Stimulated activated naive B cell treated with anti-CD40 and anti-IgM and Interleukin-4, amounts not matched to agents 10 μg/mL and 1 μg/mL and 100 μg/mL, for 72 hours (primary cell): ENCODE measurements at places on chromosomes 3 and 15.

GRCh38 chr3:157063469-157063868, 96.5 kb downstream of the CCNL1 start:
- H3K4me1 ChIP-seq: peaks cover 58% of the 10 kb centered on the region
- no peaks in the 10 kb centered on the region for H3K36me3 ChIP-seq
- H3K27ac ChIP-seq: no peak overlapping the region

- no peaks in the 10 kb centered on the region for H3K4me1 ChIP-seq
- H3K27ac ChIP-seq: no peak overlapping the region
- DNase-seq: no peak
Observed at GRCh38 chr3:148962513-148962912, 28.8 kb upstream of the GYG1 start.

DNA sequence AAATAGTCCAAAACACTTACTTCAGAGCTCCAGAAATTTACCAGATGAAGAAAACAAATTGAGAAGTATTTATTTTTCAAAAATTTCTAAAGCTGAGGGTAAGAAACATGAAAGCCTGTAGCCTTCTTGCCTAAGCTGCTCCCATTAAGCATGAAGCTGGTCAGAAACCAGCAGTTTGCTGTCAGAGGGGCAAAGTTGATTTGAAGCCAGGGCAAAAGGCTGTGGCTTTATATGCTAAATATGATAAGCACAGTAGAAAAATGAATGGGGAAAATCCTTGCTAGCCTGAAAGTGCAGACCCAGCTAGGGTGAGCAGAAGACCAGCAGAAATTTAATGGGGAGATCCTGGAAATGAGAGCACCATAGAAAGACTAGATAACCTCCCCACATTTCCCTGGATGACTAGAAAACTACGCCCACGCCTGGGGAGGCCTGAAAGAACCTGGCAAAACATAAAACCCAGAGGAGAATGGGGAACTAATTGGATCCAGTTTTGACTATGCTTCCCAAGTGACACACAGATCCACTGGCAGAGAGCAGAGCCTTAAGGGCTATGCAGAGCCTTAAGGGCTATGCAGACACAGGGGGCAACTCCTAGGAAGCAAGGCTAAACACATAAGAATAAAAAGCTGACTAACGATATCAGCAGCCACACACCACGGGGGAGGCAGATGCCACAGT, 43.0 kb upstream of the HEG1 start:
- H3K4me1 ChIP-seq: peaks cover 3% of the 10 kb centered on the region
- no peak overlapping the region for H3K4me3 ChIP-seq
- H3K36me3 ChIP-seq: peaks cover 3% of the 10 kb centered on the region
- H3K27me3 ChIP-seq: peaks cover 7% of the 10 kb centered on the region
- H3K27ac ChIP-seq: no peak overlapping the region

- H3K4me1 ChIP-seq: no peaks in the 10 kb centered on the region
- no peaks in the 10 kb centered on the region for H3K36me3 ChIP-seq
- DNase-seq: no peak
- no peak overlapping the region for H3K4me3 ChIP-seq
- no peaks in the 10 kb centered on the region for H3K27me3 ChIP-seq
- H3K27ac ChIP-seq: no peak overlapping the region
Observed at GRCh38 chr15:35932531-35932930, 386.6 kb upstream of the DPH6 start.

DNA sequence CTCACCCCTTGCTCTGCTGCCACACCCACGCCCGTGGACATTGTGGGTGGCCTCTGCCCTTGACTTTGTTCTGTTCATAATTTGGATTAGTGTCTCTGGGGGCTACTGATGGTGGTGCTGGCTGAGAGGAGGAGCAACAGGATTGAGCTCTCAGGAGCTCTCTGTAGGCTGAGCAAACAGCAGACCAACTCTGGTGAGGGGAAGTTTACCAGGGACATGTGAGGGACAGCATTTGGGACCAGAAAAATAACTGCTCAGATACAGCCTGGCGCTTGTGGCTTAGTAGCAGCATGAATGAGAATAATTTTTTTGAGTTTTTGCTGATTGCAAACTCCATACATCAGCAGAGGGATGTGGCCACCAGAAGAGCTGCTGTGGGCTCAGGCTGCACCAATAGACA, 14.8 kb downstream of the PPCDC start:
- no peak overlapping the region for H3K4me3 ChIP-seq
- peaks cover 66% of the 10 kb centered on the region for H3K4me1 ChIP-seq
- DNase-seq: no peak
- H3K36me3 ChIP-seq: peaks cover 42% of the 10 kb centered on the region
- H3K27ac ChIP-seq: no peak overlapping the region

DNA sequence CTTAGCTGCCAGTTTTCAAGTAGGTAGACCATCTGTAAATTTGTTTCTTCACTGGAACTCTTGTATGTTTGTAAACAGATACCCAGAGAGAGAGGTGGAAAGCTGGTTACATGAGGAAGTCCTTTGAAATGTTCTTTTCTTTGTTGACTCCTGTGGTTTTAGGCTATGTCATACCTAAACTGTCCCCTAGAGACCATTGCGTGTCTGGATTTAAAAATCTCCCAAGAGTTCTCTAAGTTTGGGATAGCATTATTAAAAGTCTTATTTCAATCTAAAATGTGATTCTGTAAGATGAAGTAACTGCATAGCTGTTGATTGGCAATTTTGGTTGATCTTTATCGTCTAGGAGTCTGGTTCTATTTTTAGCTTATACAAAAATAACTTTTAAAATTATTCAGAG, 127.2 kb downstream of the GHSR start:
- no peak for DNase-seq
- H3K27ac ChIP-seq: no peak overlapping the region
- H3K4me3 ChIP-seq: no peak overlapping the region
- no peaks in the 10 kb centered on the region for H3K27me3 ChIP-seq

DNA sequence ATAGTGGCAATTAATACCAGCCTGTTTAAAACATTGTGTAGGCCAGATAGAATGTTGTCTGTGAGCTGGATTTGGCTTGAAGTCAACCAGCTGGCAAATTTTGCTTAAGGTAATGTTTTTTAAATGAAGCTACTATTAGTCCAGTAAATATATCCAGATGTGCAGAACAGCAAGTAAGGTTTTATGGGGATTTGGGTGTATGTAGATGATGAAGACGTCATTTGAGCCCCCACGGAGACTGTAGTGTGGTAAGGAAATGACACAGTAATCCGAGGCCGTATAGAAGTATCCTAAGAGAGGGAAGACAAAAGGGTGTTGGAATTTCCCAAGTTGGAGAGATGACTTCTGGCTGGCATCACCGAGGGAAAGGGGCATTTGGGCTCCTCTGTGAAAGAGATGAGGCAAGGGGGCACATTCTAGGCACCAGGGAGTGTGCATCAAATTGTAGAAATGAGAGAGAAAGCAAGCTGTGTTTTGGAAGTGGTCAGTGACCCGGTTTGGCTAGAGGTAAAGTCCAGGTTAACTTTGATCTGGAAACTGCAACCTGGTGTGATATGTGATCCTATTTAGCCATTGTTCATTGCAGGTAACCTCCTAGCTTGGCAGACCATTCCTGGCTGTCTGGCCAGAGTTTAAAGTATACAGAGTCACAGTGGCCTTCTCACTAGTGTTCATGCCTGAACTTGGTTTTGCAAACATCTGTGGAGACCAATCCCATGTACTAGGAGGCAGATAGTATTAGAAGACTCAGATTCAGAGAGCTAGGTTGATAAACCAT, 104.2 kb downstream of the ITPR1 start:
- H3K36me3 ChIP-seq: peaks cover 45% of the 10 kb centered on the region
- H3K4me3 ChIP-seq: peak overlapping the region; percentile 39
- H3K27ac ChIP-seq: peak overlapping the region; percentile 75

GRCh38 chr15:83694015-83694414, 40.1 kb downstream of the ADAMTSL3 start:
- H3K4me1 ChIP-seq: no peaks in the 10 kb centered on the region
- no peak overlapping the region for H3K4me3 ChIP-seq
- H3K27ac ChIP-seq: no peak overlapping the region
- H3K36me3 ChIP-seq: no peaks in the 10 kb centered on the region

DNA sequence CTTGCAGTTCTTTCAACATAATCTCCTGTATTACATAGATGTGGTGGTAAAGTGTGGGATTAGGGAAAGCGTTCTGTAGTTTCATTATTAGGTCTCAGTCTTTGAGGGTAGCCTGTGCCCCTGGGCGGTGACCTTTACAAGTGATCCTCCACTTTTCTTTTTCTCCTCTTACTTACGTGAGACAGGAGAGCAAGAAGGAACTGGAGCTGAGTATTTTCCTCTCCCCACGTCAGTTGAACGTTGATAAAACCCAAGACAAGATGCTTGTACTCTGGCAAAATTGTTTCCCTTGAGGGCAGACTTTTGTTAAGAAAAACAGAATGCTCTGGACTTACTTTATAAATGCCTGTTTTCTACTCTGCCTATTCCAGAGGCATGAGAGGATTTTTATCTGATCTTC, 378.7 kb downstream of the ZNF385D start:
- H3K27ac ChIP-seq: no peak overlapping the region
- H3K4me3 ChIP-seq: no peak overlapping the region

DNA sequence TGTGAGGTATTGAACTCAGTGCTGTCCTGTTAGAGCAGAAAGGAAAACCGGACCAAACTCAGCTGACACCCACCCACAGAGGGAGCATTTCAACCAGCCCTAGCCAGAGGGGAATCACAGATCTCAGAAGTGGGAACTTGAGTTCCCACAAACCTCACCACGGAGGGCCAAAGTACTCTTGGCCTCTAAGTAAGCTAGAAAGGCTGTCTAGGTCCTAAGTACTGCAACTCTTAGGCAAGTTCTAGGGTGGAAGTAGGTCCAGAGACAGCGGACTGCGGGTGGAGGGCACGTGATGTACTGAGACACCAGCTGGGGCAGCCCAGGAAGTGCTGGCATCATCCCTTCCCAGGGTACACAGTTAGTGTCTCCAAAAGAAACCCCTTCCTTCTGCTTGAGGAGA, 34.1 kb downstream of the EOMES start:
- H3K36me3 ChIP-seq: no peaks in the 10 kb centered on the region
- H3K27me3 ChIP-seq: peaks cover 37% of the 10 kb centered on the region
- DNase-seq: no peak
- no peak overlapping the region for H3K27ac ChIP-seq
- H3K4me1 ChIP-seq: peaks cover 2% of the 10 kb centered on the region
- no peak overlapping the region for H3K4me3 ChIP-seq

DNA sequence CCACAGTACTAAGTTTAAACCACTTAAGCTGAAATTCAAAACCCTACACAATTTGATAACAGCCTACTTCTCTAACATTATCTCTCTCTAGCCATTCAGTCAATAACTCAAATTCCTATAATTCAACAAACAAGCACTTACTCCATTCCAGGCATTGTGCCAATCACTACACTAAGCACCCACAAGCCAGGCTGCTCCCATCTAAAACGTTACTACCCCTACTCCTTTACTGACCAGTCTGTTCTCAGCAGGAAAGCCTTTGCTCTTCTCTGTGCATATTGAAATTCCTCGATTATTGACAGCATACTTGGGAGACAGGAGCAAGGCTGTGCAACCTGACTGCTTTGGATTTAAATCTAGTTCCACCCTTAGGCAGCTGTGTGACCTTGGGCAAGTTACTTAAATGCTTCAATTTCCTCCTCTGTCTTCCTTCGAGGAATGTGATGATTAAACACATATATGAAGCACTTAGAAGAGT, 177.2 kb upstream of the THBS1 start:
- H3K4me3 ChIP-seq: no peak overlapping the region
- no peak for DNase-seq
- no peaks in the 10 kb centered on the region for H3K36me3 ChIP-seq
- peaks cover 10% of the 10 kb centered on the region for H3K27me3 ChIP-seq
- no peak overlapping the region for H3K27ac ChIP-seq
- H3K4me1 ChIP-seq: peaks cover 7% of the 10 kb centered on the region

GRCh38 chr3:175214216-175214615, 355.1 kb downstream of the NAALADL2 start:
- no peak for DNase-seq
- H3K4me3 ChIP-seq: no peak overlapping the region
- no peaks in the 10 kb centered on the region for H3K4me1 ChIP-seq
- H3K27me3 ChIP-seq: no peaks in the 10 kb centered on the region
- no peaks in the 10 kb centered on the region for H3K36me3 ChIP-seq
- H3K27ac ChIP-seq: no peak overlapping the region

- H3K27ac ChIP-seq: no peak overlapping the region
- no peaks in the 10 kb centered on the region for H3K36me3 ChIP-seq
- H3K4me1 ChIP-seq: peaks cover 4% of the 10 kb centered on the region
- H3K27me3 ChIP-seq: peaks cover 21% of the 10 kb centered on the region
Observed at GRCh38 chr15:63396152-63396928, 14.7 kb upstream of the CA12 start.

DNA sequence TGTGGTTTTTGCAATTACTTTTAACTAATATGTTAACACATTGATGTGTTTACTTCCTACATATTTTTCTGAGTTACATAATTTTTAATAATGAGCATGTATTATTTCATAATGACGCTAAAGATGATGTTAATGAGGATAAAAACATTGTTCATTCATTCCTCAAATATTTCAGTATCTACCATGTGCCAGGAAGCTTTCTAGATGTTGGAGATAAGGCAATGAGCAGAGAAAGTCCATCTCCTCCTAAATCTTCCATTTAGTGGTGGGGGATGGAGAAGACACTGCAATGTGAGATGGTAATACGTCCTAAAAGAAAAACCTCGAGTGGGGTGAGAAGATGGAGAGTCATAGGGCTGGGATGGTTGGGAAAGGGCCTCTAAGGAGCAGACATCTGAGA, 132.7 kb downstream of the MYLK start:
- H3K27ac ChIP-seq: no peak overlapping the region
- H3K36me3 ChIP-seq: no peaks in the 10 kb centered on the region
- no peak for DNase-seq

DNA sequence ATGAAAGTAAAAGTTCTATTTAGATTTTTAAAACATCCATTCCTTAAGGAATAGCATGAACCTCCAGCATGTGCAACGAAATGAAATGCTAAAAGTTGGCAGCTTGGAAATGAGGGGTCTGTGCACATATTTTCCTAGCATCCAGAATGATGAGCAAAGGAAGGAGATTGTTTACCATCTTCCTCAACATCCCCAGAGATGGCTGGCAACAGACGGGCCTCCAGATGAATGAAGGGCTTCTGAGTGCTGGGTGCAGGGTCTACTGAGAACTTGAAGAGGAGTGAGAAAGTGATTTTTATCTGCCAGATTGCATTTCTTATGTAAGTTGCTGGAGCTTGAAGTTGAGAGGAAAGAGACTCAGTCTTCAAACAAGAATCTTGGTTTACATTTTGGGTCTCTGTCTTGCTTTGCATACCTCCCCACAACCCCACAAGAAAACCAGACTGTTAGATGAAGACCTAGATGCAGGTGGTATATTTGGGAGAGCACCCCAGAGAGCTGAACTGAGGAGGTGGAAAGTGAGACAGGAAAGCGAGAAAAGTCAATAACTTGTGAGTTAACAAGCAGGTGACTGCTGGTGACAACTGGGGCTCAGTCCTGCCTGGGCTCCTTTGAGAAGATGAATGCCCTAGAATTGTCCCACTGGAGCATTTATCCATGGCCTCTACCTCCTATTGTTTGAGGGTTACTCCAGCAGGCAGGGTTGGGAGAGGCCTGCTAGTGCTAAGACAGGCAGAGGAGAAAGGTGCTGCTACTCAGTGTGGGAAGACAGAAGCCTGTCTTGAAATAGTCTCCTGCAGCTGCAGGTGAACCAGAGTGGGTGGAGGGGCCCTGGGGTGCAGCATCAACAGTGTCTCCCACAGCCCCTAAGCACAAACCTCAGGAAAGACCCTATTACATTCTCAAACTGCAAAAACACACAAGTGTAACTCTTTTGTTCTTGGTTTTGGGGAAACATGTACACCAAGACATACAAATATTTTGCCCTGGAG, 10.5 kb upstream of the CCK start:
- no peak overlapping the region for H3K27ac ChIP-seq
- H3K4me1 ChIP-seq: no peaks in the 10 kb centered on the region
- no peak overlapping the region for H3K4me3 ChIP-seq
